ENCODE measurements at places on chromosomes 11 and 22.

DNA sequence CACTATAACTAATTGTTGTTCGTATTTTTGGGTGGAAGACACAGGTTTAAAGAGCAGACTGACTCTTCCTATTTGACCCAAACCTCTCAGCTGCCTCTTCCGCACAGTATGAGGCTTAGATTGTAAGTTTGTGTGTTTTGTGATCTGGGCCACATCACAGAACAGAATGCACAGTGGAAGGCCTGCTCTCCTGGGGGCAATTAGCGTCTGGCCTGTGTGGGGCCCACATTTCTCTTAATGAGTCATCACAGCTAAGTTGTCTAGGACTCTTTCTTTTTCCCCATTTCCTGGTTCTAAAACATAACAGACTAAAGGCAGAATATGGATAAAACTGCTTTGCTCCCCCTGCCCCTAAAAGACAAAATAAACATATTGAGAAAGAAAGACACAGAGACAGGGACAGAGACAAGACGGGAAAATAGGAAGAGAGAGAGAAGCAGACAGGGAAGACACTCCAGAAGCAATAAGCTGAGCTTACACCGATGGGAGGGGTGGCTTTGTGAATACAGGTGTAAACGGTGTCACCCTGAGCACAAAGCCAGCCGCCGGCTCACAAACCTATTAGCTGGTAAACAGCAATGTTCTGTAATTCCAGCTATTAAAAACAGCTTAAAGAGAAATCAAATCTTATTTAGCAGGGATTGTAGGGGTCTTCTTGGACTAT, 127.4 kb upstream of the OPCML start:
- no peak for DNase-seq

DNA sequence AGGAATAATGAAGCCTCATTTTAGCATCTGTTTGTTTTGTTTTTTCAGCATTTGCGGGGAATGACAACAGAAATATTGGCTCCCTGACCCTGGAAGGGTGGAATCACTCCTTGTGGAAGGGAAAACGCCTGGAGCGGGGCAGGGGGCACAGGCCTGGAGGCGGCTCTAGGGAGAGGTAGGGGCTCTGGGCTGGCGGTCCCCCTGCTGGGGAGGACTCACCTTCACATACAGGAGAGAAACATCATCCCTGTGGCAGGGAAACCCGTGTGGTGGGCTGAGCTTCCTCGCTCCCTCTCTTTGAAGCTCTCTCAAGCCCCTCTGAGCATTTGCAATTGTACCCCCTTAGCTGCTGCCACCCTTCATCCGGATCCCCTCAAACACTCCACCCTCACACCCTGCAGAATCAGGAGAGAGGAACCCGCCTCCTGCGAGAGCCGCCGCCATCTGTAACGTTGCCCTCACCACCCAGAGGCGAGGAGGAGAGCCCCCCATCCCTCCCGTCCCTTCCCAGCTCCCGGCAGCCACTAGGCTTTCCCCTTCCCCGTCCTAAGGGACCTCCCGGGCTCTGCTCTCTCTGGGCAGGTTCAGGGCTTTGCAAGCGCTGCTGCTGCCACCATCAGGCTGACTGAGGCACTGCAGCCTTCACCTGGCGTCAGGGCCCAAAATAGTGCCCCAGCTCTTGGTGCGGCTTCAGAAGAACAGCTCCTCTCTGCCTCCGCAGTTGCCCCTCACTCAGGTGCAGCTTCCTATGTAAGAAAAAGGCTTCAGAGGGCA, 10.4 kb downstream of the KIRREL3 start:
- no peak for DNase-seq

DNA sequence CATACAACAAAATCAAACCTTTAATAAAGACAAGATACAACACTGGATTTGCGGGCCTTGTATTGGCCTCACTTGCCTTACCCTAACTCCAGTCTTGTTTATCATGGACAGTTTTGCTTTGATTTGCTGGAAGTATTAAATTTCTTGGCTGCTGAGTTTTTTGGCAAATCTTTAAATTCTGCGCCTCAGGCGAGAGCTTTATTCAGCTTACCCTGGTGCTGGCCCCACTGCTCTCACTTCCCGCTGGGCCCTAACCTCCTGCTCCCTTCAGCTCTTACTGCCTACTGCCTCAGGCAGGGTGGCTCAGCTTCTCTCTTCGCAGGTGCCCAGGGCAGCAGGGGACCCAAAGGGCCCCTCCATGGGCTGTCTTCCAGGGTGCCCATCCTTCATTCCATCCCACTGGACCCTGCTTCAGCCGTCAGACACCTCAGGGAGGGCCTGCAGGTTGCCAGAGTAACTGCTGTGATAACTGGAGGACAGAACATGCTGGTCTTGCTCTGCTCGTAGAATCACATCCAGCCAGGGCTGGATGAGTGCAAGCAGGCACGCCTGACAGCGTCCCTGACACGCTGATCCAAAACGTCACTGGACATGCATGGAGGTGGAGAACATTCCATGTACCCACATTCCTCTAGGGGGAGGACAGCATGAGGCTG, 45.7 kb upstream of the TUB start:
- no peak for DNase-seq

DNA sequence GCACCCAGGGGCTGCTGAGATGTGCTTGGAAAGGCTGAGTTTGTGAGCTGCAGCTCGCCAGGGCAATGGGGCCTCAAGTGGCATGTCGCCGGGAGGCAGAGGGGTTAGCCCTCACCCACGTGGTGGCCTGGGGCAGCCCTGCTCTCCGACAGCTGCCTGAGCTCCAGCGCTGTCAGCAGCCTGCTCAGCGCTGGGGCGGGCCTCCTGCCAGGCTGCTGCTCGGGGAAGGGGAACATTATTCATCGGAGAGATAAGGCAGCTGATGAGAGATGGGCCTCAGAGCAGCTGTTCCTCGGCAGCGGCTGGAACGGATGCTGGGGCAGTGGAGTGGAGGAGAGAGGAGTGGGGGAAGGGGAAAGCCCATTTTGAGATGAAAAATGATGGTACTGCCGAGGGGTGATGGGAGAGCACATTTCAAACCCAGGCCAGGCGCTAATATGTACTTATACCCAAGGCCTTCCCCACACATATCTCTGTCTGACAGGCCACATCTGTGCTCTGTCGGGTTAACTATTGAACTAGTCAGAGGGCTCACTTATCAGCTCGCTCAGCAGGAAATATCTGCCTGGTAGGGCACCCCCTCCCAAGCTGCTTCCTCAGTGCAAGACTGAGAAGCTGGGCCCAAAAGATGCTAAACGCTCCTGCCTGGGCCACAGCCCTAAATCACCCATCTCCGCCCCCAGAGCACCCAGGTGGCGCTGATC, 79.5 kb downstream of the TIMP3 start:
- DNase-seq, result no peak

DNA sequence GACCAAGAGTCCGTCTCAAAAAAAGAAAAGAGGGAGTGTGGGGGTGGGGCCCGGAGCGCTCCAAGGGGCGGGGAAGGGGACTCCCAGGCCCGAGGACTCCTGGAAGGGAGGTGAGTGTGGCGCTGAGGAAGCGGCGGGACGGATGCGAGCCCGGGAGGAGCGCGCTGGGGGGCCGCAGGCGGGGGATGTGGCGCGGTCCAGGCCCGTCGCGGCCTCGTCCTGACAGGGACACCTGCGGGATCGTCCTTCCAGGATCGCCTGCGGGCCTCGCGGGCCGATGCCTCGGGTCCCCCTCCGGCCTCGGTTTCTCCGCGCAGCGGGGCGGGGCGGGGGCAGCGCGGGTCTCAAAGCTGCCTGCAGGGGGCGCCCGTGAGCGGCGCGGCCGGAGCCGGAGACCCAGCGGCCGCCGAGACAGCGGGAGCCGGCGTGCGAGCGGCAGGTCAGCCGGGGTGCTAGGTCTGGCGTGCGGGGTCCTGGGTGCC, 3.8 kb upstream of the ADORA2A start:
- no peak for DNase-seq

Measured in GM12864 (cell line).